ENCODE measurements at places on chromosomes 1 and 21.

- DNase-seq = no peak
These were observed 53.6 kb upstream of the AJAP1 start for GRCh38 chr1:4600615-4601460.

GRCh38 chr1:47351305-47351704, 17.7 kb downstream of the CMPK1 start:
- DNase-seq = no peak

DNA sequence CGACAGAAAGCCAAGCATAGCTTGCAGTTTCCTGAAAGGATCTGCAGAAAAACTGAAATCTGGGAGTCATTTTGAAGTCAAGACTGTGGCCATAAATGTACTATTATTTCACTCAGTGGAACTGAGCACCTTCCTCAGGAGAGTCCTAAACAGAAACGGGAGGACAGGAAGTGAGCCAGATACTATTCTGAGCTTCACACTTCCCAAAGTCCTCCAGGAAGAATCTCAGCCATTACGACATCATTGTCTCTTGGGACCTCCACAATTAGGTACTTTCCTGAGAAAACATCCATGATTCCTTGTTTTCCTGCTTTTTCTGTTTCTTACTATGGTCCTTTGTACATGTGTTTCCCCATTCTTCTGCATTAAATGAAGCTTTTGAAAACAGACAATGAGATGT, 299.2 kb upstream of the USP25 start:
- DNase-seq = no peak

DNA sequence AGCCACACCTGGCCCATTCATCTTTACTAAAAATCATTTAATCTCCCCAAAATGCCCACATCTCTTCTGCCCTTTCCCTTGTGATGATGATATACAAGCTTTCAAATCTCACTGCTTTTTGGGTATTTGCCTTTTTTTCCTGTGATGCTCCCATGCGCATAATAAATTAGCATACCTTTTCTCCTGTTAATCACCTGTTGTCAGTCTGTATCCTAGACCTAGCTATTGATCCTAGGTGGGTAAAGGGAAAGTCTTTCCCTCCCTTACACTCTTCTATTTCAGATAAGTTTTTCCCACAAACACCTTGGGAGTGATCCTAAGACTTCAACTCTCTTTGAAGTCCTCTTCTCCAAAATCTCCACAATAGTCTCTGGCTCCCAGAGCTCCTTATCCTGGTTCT, 12.0 kb upstream of the SLC35A3 start:
- DNase-seq = no peak
